Stimulated activated CD8-positive, alpha-beta memory T cell treated with anti-CD3 and anti-CD28 coated beads, Interleukin-4, amount 100 ng/mL, for 24 hours (primary cell): ENCODE measurements at places on chromosomes 2 and 18.

DNA sequence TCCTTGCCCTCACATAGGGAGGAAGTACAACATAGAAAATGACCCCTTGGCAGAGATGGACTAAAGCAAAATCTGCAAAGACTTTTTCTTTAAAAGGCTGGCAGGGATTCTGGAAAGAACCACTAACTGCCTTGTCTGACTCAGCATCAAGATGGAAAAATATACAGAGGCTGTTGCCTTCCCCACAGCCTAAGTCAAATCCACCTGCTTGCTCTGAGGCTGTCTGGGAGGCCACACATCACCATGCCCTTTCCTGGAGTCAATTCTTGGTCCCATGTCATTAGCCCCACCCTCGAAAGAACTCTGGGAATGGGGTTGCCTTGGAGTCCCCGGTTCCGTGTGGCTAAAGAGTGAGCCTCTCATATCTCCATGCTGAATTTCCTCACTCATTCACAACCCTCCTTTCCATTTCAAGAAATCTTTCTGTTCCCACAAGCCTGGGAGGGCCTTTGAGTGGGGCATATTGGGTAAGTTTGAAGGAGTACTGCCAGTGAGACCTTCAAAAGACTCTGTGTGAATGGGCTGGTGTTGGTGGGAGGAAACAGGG lies 39.4 kb downstream of the BMP10 start:
- DNase-seq = no peak

DNA sequence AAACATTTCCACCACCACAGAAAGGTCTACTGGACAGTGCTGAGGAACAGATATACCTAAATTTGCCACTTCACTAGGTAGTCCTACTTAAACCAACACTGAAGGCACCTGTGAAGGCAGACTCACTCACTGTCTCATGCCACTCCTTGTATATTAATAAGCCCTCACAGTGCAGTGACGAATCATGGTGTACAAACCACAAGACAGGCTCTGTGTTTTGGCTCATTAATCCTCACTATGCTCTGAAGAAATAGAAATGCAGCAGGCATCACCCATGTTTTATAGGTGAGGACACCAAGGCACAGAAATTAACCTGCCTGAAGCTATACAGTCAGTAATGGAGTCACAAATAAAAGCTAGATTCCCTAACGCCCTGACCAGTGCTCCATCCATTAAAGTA lies 44.3 kb downstream of the BARD1 start:
- DNase-seq = no peak

DNA sequence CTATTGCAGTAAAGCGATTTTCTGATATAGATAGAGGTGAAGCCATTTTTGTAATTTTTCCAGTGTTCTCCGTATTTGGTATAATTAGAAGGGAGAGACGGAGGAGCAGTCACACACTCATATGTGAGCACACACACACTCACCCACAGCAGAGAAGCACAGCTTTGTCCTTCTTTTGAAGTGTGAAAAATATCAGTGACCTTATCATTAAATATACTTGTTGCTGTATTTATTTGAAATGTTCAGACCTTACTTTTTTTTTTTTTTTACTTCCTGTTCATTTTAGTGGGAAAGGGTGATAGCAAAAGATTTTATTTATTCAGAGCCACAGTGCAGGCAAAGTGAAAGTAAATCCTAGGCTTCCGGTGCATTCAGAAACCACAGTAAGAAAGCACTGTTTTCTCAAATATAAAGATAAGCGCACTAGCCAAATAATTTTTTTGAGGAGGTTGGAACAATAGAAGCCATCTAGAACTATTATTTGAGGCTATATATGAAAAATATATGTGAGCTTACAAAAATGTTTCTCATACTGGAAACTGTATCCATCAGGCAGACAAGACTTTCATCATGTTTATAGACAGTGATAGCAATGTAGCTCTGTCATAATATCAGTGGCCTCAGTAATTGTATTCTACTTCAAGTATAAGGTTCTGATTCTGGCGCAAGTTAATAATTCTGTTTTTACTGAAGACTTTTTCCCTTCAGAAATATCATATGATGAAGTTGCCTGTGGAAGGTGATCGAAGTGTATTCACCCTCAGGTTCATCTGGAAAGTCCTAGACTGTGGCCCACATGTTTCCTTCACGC lies 37.2 kb downstream of the TSHZ1 start:
- DNase-seq = no peak

DNA sequence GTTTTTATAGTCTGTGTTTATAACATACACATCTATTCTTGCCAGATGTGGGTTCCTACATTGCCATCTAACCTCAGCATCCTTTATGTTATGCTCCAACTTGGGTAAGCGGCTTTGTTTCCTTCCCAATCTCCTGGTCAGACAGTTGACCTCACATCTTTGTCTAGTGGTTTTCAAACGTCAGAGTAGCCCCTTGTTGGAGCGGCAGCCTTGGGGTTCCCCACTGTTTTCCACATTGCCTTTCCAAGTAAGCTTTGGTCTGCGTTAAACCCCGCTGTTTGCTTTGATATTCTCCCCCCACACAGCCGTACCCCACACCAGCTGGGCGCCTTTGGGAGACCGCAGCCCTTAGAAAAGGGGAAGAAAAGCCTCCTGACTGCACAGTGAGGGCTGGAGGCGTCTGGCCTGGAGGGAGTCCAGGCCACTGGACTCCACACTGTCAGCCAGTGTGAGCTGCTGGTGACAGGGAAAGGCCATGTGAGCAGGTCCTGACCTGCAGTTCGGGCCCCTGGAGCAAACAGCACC lies 83.3 kb downstream of the MALT1 start:
- DNase-seq = no peak

DNA sequence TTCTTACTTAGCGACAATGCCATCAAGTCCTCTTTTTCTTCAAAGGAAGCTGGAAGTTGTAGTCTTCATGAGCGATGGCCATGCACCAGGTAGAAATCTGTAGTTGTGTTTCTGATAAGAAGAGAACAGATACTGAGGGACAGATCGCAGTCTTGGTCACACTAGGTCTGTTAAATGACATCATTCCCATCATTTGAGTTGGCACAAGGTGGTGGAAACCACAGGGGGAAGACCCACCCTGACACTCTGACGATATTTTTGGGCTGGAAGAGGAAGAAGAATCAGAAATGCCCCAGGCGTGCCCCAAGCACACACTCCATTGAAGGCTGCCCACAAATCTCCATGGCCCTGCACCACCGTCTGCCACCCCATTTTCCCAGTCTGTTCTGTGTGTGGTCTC lies 89.0 kb upstream of the BOD1L2 start:
- no peak for DNase-seq

DNA sequence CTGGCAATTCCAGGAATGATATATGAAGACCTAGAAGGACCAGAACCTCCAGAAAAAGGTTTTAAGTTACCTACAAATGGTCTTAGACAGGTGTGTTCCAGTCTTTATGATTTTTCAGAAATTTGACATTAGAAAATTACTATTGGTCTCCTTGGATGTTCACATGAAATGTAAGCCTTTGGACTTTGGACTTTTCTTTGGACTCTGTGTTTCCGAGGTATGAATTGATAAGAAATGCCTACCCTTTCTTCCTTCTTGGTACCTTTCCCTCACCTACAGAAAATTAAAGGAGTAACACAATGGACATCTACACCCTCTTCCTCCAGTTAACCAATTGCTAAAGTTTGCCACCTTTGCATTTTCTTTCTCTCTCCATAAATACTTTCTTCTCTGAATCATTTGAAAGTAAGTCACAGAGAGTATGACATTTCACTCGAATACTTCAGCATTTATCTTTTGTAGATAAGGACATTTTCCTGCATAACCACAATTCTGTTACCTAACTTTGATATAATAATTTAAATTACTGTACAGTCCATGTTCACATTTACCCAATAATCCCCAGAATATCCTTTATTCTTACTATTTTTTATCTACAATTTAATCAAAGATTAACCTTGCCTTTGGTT lies 26.2 kb downstream of the CEP192 start:
- DNase-seq = no peak

GRCh38 chr2:120250640-120251039 lies 2.0 kb upstream of the RALB start:
- no peak for DNase-seq

DNA sequence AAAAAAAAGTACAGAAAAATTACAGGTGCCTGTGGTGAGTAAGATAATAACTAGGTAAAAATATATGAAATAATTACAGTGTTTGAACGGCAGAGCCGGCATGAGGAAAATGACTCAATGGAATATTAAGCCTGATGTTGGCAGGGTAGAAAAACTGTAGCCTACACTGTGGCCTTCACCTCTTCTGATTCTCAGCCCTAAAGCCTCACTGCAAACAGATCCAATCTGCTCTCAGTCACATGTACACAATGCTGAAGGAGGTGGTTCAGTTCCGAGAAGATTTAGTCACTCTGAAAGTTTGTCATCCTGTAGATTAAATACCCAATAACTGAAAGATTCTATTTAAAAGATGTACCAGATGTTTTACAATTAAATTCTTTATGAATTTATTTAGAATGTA lies 66.9 kb upstream of the MAP3K20 start:
- no peak for DNase-seq

- no peak for DNase-seq
Observed at GRCh38 chr2:191995285-191995684, 148.4 kb upstream of the CAVIN2 start.

- no peak for DNase-seq
Observed at GRCh38 chr2:202589582-202589949, 45.2 kb upstream of the FAM117B start.

- DNase-seq = no peak
Observed at GRCh38 chr2:127165539-127165935, 54.6 kb downstream of the CYP27C1 start.

GRCh38 chr2:192887337-192887736 lies 692.6 kb upstream of the TMEFF2 start:
- DNase-seq = no peak

DNA sequence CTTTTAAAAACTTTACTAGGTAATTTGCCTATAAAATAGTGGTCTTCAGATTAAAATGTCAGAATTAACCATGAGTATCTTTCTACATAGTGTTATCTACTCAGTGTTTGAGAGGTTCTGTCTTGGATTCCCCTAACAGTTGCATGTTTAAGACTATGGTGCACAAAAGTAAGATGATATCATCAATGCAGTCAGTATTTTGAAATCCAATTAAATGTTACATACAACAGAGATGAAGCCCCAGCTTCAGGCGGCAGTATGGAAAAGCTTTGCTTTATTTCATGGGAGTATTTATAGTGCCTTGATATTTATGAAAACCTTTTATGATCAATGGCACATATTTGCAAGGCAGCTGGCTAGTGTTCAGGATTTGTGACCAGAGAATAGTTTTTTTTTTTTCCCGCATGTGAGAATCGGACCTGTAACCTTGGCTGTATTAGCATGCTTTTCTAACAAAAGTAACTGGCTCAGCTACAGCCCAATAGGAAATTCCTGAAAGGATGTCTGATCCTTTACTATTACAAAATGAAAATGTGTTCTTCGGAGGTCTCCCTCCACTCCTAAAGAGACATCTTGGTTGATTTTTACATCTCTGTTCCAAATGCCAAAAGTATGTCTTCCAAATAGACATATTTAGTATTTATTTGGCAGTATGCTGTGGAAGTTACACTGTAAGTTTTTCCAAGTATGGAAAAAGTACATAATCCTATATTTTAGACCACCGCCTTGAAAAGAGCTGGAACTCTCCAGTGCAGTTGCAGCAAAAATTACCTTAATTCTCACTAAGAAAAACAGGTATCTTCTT lies 319.3 kb upstream of the UBE2E3 start:
- no peak for DNase-seq

DNA sequence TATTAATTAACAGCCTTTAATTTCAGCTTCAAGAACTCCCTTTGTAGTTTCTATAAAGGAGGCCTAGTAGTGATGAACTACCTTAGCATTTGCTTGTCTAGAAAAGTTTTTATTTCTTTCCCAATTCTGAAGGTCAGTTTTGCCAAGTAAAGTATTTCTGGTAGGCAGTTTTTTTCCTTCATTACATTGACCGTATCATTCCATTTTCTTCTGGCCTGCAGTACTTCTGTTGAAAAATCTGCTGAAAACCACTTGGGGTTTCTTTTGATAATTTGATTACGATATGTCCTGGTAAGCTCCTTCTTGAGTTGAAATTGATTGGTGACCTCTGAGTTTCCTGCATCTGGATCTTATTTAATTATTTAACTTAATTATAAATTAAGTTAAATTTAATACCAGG lies 691.8 kb downstream of the TSN start:
- DNase-seq = no peak

DNA sequence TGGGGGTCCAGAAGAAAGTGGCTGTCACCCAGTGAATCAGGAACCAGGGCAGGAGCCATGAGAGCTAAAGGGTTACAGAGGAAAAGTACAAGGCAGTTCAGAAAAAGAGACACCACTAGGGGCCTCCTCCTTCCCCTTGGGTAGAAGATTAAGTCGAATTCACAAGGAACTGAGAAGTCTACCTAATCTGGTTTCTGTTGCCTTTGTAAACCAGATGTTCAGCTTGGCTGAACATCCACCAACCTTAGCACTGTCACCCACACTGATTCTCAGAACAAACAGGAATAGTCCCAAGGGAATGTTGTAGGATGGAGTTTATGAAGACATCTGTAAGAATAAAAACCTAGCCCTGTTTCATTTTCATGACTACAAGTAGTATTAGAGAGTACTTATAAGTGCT lies 90.4 kb upstream of the NOSTRIN start:
- DNase-seq = no peak

DNA sequence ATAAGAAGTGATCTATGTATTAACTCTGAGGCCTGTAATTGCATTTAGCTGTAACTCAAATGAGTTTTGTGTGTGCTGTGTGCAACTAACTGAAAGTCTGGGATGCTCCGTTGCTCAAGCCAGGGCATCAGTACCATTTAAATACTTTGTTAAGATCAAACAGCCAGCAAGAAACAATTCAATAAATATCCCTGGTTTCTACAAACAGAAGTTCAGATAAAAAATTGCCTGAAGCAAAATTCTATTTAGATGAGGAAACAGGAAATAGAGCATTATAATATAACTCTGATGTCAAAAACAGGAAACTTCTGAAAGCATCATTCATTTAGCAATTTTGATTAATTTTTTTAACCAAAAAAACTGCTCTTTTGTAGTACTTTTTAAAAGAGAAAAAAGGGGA lies 18.9 kb upstream of the SLC38A11 start:
- no peak for DNase-seq

- no peak for DNase-seq
Observed at GRCh38 chr2:228705318-228705717, 523.8 kb upstream of the SPHKAP start.

GRCh38 chr2:210540900-210541289 lies 15.5 kb upstream of the CPS1 start:
- DNase-seq = no peak

DNA sequence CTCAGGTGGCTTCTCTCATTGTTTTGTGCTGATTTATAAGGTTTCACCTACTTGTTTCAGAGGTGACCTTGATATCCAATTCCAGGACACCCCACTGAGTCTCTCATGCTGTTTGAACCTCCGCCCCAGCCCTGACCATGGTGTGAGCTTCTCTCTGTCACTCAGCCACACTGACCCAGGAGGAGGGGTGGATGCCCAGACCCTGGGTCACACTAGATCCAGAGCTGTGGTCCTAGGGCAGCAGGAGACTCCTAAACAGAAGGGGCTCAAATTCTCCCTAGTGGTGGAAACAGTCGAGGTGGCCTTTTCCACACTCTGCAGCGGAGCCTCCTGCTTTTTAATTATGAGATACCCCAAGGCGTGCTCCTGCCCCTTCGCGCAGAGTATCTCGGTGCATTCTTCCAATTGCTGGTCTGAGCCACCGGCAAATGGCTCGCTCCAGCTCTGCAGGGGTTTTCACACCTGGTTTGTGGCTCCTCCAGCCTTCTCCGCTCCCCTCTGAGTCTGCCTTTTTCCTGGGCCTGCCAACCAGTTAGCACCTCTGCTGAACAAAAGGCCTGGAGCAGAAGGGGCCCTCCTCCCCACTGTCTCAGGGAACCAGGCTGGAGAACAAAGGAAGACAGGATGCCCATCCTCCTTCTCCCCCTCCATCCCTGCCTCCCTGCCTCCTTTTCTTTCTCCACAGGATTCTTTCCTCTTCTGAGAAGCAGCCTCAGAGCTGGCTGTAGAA lies 147.3 kb upstream of the SPRED2 start:
- DNase-seq = no peak
